ENCODE measurements at places on chromosomes 13 and 19.

DNA sequence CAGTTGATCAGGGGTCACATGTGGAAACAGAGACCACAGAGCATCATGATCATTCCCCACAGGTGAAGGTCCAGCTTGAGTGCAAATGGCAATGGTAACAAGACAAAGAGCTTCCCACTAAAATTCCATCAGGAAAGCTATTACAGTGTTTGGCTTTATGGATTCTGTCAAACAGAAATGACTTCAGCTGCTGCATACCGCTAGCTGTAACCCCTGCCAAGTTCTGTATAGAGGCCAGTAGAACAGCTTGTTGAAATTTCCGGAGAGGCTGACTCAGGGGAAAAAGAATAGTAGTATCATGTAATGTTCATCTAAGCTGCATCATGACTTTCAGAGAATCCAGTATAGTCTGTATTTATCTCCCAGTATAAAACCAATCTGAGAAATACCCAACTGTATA, 1704.7 kb downstream of the SLITRK5 start:
- DNase-seq, result peak; percentile 7

GRCh38 chr13:43805681-43806128, 18.9 kb upstream of the ENOX1 start:
- no peak for DNase-seq

- DNase-seq, result no peak
Observed at GRCh38 chr13:27375686-27376326, 48.6 kb upstream of the GTF3A start.

DNA sequence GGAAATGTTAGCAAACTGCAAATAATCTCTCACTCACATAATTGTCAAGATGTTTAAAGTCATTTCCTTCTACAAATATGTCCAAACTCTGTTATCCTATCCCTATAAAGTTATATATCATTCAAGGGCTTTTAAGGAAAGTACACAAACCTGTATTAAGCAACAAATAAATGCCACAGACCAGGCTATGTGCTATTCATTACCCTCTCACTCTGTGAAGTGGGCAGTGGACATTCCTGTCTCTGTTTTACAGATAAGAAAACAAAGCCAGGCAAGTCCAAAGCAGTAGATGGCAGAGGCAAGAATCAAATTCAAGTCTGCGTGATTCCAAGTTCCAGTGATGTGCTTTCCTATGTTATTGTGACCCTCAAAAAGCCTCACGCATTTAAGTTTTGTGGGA, 140.6 kb downstream of the LHFPL6 start:
- DNase-seq, result no peak

DNA sequence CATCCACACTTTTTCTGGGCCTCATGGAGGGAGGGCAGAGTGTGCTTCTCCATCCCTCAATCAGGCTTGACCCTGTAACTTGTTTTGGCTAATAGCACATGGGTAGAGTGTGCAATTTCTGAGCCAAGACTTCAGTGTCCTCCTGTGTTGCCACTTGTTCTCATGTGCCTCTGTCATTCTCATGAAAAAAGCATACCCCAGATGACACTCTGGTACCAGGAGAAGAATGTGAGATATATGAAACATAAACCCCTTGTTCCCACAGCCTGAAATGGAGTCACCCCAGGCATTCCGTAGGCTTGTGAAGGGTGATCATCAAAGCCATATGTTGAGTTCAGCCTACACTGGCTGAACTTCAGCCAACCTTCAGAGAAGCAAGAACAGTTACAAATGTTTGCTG, 239.2 kb upstream of the MIR17HG start:
- no peak for DNase-seq

- no peak for DNase-seq
Observed at GRCh38 chr13:50760751-50761150, 82.7 kb downstream of the DLEU7 start.

DNA sequence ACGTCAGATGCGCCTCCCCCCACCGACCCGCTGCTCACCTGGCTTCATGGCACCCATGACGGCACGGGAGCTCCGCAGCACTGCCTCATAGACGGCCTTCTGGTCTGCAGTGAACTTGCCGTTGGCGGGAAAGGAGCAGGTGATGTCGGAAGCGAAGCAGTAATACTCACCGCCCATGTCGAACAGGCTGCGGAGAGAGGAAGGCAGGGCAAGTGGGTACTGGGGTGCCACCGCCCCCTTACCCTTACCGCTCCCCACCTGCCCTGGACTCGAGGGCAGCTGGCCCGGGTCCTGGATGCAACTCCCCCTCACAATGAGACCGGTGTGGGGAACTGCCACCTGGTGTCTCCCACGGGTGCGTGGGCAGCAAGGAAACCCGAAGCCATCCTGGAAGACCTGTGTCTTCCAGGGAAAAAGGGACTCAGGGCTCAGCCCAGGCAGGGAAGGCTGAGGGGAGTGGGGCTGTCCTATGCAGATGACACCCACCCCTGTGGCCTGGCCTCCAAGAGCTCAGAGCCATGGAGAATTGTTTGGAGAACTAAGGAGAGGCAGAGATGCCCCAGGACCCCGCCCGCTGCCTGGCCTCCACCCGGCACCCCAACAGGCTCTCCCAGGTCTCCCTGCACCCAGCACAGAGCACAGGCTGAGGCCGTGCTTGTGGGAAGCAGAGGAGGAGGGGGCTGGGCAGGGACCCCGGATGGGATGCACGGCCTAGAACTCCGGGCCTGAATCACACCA, 28.3 kb downstream of the CEBPG start:
- DNase-seq, result no peak

DNA sequence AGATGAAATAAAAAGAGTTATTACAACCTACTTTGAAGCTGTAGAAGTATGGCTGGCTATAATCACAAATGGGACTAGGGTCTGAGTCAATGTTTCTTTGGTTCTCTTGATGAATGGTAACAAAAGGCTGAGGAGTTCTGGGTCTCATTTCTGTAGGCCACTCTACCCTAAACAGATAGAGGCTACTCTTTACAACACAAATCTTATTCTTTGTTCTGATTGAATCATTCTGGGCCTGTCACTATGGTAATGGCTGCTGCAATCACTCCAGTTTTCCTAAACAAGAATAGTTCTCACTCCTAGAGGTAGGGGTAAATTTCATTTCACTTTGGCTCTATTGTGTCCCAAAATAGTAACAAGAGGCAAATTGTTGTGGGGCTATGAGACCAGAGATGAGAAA, 1714.3 kb upstream of the PCDH20 start:
- no peak for DNase-seq

DNA sequence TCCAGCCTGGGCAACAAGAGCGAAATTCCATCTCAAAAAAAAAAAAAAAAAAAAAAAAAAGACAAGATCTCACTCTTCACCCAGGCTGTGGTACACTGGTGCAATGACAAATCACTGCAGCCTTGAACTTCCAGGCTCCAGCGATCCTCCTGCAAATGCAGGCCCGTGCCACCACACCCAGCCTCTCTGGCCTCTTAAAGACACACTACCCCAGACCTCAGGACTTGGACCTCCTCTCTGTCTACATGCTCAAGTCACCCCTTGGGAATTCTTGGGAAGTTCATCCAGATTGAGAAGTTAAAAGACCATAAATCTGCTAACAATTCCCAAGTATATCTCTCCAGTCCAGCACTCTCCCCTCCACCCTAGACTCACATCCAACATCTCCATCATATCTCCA, 10.6 kb upstream of the HIPK4 start:
- DNase-seq, result no peak

DNA sequence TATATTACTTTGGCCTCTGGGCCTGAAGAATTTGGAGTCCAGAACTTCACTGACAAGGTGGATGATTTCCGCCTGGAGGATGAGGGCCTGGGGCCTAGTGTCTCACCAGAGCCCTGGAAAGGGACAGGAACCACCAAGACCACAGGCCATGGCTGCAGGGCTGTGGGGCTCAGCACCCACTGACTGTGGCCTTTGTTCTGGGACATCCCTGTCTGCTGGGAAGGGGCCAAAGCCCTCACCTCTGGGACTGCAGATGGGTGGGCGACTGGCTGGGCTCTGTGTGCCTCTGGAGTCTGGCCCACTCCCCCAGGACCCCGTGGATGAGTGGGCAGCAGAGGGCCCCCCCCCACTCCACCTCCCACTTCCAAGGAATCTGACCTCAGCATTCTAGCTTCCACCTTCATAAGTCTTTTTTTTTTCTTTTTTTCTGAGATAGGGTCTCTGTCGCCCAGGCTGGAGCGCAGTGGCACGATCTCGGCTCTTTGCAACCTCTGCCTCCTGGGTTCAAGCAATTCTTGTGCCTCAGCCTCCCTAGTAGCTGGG, 20.3 kb downstream of the CHST8 start:
- no peak for DNase-seq

GRCh38 chr13:78317030-78317429, 286.3 kb downstream of the POU4F1 start:
- DNase-seq, result no peak

GRCh38 chr19:10817291-10818038, 18.5 kb downstream of the TMED1 start:
- DNase-seq, result no peak

- no peak for DNase-seq
Observed at GRCh38 chr19:35063940-35064818, 22.7 kb downstream of the HPN start.

DNA sequence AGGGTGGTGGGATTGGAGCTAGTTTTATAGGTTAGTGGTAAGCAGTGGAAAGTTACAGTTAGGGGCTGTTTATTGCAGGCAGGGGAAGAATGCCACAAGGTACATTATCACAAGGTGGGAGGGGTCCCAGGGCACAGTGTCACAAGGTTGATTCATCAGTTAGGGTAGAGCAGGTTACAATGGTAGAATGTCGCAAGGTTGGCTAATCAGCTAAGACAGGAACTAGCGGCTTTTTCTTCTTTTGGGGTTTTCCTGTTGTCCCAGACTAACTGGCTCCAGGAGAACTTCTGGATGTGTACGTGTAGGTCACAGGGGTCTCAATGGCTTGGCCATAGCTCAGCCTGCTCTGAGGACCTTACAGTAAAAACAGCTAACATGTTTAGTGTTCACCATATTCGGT, 1221.1 kb downstream of the SLITRK1 start:
- no peak for DNase-seq

DNA sequence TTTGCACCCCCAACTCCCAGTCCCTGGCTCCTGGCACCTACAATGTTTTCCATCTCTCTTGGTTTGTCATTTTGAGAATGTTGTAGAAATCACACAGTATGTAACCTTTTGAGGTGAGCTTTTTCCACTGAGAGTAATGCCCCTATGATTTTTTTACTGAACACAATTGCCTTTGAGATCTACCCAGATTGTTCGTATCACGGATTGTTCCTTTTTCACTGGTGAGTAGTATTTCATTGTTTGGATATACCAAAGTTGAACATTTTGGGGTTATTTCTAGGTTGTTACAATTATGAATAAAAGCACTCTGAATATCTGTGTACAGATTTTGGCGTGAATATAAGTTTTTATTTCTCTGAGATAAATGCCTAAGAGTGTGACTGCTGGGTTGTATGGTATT, 17.7 kb upstream of the ANKRD10 start:
- no peak for DNase-seq

- DNase-seq, result no peak
Observed at GRCh38 chr19:13428352-13428751, 77.9 kb downstream of the CACNA1A start.

- DNase-seq, result no peak
Observed at GRCh38 chr19:5595129-5595528, 27.4 kb upstream of the TINCR start.

DNA sequence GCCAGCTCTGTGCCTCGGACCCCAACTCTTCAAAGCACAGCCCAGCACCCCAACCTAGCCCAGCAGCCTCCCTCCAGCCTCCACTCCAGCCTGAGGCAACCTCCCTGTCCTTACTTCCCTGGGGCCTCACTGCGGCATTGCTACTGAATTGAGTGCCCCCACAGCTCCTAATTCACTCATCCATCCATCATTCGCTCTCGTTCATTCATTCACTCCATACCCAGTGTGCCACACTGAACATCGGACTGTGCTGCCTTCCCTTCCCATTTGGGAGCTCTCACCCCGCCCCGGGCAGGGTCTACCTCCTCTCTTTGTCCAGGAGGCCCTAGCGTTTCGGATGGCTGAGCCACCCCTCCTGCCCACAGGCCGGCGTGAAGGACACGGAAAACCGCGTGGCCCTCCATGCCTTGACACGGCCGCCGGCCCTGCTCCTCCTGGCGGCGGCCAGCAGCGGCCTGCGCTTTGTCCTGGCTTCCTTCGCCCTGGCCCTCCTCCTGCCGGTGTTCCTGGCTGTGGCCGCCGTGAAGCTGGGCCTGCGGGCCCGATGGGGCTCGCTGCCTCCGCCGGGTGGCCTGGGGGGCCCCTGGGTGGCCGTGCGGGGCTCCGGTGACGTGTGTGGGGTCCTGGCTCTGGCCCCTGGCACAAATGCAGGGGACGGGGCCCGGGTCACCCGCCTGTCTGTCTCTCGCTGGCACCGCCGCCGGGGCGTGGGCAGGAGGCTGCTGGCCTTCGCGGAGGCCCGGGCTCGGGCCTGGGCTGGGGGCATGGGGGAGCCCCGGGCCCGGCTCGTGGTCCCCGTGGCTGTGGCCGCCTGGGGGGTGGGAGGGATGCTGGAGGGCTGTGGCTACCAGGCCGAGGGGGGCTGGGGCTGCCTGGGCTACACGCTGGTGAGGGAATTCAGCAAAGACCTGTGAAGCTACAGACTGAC, 1.3 kb downstream of the NAT14 start:
- no peak for DNase-seq

- no peak for DNase-seq
Observed at GRCh38 chr13:106355866-106356265, 179.6 kb downstream of the EFNB2 start.

GRCh38 chr13:48579165-48579918, 46.5 kb upstream of the RCBTB2 start:
- DNase-seq, result no peak

DNA sequence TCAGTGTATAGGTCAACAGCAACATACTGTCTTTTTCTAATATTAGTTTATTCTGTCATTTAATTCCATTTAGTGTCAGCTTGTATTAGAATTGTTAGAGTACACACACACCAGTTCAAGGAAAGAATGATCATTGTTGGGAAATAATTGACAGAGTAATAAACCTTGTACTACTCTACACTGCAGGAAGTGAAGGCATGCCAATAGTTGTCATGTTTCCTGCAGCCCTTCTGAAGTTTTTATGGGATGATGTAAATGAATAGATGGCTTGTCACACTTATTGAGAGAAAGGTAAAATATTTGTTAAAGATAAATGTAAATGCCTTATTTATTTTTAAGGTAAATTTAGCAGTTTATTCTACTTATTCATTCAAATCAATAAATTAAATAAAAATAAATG, 306.9 kb upstream of the KLHL1 start:
- DNase-seq, result no peak

DNA sequence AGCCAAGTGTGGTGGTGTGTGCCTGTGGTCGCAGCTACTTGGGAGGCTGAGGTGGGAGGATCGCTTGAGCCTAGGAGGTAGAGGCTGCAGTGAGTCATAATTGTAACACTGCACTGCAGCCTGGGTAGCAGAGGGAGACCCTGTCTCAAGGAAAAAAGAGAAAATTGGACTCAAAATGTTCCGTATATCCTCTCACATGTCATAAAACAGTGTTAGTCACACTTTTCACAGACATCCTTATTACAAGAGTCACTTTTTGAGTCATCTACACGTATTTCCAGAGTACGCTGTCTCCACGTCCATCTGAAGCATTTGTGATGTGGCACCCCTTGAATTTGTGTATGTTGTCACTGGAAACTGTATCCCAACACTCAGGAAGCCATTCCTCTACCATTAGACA, 133.0 kb downstream of the SIPA1L3 start:
- no peak for DNase-seq

Measured in left renal cortex interstitium (tissue), 4 donors.